ENCODE measurements at places on chromosomes 5 and 9.

GRCh38 chr5:43000111-43000840, 39.8 kb downstream of the ANXA2R start:
- DNase-seq = no peak

DNA sequence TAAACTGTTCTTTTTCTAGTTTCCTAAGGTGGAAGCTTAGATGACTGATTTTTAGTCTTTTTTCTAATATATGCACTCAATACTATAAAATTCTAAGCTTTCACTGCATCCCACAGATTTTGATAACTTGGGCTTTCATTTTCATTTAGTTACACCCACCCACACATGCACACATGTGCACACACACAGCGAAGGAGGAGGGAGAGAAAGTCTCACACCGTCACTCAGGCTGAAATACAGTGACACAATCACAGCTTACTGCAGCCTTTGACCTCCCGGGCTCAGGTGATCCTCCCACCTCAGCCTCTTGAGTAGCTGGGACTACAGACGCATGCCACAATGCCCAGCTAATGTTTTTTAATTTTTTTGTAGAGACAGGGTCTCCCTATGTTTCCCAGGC, 96.5 kb downstream of the SMIM23 start:
- DNase-seq = no peak

- no peak for DNase-seq
Observed at GRCh38 chr5:143741421-143741820, 70.5 kb upstream of the HMHB1 start.

GRCh38 chr9:87554171-87554910, 56.7 kb downstream of the DAPK1 start:
- DNase-seq = no peak

- DNase-seq = no peak
Observed at GRCh38 chr5:123116058-123116457, 27.0 kb downstream of the PRDM6 start.

DNA sequence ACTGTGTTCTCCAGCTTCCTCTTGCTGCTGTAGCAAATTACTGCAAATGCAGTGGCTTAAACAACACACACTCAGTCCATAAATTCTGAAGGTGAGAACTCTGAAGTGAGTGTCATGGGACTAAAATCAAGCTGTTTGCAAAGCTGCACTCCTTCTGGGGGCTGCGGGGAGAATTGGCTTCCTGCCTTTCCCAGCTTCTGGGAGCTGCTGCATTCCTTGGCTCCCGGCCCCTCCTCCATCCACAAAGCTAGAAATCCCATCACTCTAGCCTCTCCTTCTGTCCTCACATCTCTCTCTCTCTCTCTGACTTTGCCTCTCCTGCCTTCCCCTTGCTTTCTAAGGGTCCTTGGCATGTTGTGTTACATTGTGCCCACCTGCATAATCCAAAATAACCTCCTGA, 14.2 kb upstream of the MED10 start:
- no peak for DNase-seq

GRCh38 chr5:151255621-151256286, 2.8 kb downstream of the GM2A start:
- DNase-seq = no peak

- no peak for DNase-seq
Observed at GRCh38 chr9:127291246-127291778, 26.7 kb downstream of the GARNL3 start.

DNA sequence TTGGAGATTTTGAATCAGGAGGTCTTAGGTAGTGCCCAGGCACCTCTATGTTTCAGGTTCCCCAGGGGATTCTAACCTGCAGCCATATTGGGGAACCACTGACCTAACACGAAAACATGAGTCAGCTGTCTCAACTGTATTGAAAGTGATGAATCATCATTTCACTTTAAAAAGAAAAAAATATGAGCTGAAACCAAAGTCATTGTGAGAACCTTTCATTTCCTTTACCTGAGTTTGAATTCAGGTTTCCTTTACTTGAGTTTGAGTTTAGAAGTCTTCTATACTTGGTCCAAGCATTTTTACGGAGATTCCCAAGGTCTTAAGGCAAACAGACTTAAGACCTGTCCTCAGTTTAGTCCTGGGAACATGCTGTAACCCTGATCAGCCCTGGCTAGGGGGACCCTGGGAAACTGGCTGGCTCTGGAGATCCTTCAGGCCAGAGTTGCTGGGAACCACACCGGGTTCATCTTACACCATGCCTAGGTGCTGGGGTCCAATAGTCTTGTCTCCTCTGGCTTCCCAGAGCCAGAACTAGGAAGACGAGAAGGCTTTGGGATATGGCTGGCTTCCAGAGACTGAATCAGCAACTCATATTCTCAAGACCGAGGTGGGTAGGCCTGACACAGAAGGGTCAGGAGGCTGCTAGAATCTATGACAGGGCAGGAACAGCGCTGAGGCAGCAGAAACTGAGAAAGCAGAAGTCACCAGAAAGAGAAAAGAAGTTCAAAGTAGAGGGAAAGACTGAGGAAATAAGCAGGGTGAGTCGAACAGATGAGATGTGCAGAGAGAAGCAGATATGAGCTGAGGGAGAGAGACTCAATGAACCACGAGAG, 16.4 kb upstream of the PDCD1LG2 start:
- no peak for DNase-seq

- no peak for DNase-seq
Observed at GRCh38 chr9:100063185-100063584, 35.6 kb downstream of the ERP44 start.

GRCh38 chr5:166909040-166909439, 1382.4 kb upstream of the WWC1 start:
- DNase-seq = no peak

GRCh38 chr9:27633764-27634163, 60.5 kb upstream of the C9orf72 start:
- DNase-seq = no peak

DNA sequence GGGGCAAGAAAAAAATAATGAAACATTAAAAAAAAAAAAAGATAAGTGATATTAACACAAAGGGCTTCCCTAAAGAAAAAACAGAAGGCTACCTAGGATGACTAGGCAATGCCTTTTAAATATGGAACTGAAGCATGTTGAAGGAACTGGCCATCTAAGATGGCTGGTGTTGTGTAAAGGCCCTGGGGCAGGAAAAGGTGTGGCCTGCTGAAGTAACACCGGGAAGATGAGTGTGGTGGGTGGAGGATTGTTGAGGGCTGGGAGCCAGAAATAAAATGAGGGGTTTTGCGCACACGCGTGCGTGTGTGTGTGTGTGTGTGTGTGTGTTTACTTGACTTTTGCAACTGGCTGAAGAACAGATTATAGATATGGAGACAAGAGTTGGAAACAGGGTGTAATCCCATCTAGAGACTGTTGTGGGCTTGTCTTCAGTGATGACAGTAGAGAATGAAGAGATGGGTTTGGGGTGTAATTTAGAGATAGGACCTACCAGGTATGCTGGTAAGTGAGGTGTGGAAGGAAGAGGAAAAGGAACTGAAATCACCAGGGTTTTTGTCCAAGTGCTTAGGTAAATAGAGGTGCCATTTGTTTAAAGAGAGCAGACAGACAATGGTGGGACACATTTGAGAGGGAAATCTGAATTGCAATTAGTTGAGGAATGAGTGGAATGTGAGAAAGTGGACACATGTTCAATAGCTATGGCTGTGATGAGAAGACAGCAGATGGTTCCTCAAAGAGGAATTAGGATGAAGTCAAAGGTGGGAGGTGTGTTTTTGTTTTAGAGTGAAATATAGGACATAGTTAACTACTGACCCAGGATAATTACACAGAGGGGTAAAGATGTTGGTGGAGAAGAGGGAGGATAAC, 33.9 kb downstream of the RAD23B start:
- no peak for DNase-seq

- DNase-seq = no peak
Observed at GRCh38 chr9:6924149-6924548, 166.4 kb downstream of the KDM4C start.

- DNase-seq = no peak
Observed at GRCh38 chr5:148393390-148393741, 9.6 kb downstream of the FBXO38 start.

DNA sequence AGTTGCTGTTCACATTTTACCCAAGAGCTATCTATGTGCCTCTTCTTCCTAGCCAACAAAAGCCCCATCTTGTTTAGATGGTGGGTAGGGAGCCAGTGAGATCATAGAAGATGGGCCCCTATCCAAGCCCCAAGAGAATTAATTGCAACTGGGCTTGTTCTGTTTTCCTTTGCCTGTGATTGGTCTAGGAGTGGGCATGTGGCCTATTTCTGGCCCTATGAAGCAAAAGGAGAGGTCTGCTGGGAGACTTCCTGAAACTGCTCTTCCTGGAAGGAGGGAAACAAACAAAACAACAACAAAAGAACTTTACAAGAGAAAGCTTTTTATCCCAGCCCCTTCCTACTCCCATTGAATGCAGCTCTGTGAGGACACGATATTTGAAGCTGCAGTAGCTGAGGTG, 32.5 kb upstream of the ALDOB start:
- no peak for DNase-seq

GRCh38 chr5:1516615-1517601, 6.9 kb downstream of the LPCAT1 start:
- DNase-seq = no peak

DNA sequence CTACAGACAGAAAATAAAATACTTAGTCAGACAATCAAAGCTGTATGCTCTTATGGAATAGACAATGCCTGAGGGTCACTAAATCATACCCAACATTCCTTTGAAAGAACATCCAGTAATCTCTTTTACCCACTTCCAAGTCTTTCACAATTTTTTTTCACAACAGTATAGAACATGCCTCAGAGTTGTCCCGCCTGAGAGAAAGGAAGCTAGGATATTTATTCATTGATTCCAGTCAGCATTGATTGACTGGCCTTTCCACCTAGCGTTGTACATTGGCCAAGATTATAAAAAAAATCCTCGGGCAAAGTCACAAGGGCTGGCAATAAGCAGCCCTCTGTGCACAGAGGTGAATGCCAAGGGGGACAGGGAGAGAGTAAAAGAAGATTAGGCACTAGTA, 318.1 kb upstream of the PIK3R1 start:
- no peak for DNase-seq

DNA sequence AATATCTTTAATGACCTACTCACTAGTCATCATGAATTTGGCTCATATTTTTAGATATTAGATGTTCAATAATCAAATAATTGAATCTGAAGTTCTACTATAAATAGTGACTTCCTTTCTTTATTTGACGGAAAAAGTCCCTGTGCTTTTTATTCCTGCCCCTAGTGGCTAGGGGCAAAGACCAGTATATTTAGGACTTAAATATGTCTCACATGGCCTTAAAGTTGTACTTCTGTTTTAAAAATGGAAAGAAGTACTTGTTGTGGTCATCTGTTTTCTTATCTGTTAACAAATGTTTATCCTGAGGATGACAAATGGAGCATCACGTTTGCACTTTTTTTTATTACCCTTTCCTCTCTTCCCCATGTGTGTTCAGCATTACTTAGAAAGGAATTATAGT, 89.2 kb upstream of the GRHPR start:
- DNase-seq = no peak

GRCh38 chr5:115872447-115872846, 30.7 kb downstream of the AP3S1 start:
- no peak for DNase-seq

DNA sequence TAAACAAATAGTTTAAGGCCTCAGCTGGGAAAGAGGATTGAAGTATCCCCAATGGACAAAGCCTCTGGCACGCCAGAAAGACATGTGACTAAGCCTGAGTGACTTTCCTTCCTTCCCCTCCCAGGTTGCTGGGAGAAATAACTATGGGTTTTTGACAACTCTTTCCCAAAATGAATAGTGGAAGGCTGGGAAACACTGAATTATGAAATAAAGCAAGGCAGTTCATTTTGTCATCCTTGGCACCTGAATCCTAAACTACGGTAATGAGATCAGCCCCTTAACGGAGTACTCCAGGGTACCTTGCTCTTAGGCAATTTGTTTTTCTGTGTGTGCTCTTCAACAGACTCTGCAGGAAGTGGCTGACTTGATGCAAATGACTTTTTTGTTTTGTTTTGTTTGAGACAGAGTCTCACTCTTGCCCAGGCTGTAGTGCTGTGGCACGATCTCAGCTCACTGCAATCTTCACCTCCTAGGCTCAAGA, 75.2 kb downstream of the LMNB1 start:
- no peak for DNase-seq

DNA sequence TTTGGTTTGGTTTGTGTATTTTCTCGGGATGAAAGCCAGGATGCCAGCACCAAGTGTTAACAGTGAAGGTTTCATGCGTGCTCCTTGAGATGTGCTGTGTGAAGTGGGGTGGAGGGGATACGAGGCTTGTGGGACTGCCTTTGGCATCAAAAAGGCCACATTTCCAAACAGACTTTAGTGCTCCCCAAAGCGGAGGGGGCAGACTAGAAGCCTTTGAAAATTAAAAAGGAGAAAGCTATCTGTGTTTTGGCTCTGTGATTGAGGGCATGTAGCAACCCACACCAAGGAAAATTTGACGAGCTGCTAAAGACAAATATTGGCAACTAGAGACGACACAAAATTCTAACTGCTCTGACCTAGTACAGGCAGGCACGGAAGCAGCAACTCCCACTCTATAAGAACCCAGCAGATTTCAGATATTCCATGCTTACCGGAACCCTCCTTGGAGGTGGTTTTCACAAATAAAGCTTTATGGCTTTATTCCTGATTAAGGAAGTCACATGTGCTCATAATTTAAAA, 154.5 kb downstream of the ARSB start:
- DNase-seq = no peak

GRCh38 chr5:170783498-170784247, at the start of gene GABRP:
GABRP (plus strand) TSS chr5:170783725; CDS start chr5:170788616, 4,891 bp downstream.
- no peak for DNase-seq

DNA sequence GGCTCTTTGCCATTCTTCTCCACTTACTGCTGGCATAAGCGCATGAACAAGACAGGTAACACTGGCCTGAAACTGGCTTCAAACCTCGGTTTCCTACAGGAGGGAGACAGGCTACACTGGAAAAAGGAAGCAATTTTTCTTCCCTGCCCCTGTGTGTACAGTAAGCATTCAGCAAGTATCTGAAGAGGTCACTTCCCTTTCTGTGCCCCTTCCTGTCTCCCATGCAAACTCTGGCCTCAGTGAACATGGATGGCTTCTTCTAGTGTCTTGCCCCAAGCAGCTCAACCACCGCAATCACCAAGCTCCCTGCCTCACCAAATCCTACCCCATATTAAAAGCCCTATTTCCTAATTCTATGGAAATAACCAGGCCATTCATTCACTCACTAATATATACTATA, 42.4 kb downstream of the SERINC5 start:
- no peak for DNase-seq

- no peak for DNase-seq
Observed at GRCh38 chr9:113205861-113206260, 15.2 kb downstream of the FKBP15 start.

- DNase-seq = no peak
Observed at GRCh38 chr5:72093217-72093616, 14.1 kb upstream of the MAP1B start.

GRCh38 chr9:124511891-124512805, 4.9 kb upstream of the NR5A1 start:
- DNase-seq = no peak
